ENCODE measurements at places on chromosomes 5 and 9. TPM values are rescaled to one million over a fixed set of nuclear protein-coding genes. Genes with fewer than 3 reads are reported as not detected.

GALNT10 gene
- total RNA-seq, result 20.6 TPM

ABCA1 gene
- total RNA-seq, result 34.1 TPM

OTULINL gene
- 36.3 TPM for total RNA-seq

PAIP1 gene
- total RNA-seq, result 135 TPM

FOXE1 gene
- 0.38 TPM for total RNA-seq

PCDHGA1 gene
- 1.1 TPM for total RNA-seq

PAIP2 gene
- 97.4 TPM for total RNA-seq

SLC45A2 gene
- 2.4 TPM for total RNA-seq

CLIC3 gene
- 0.64 TPM for total RNA-seq

CARD9 gene
- total RNA-seq, result 1.6 TPM

HAVCR2 gene
- 0.62 TPM for total RNA-seq

F2R gene
- total RNA-seq, result 28.7 TPM

CARD6 gene
- 0.74 TPM for total RNA-seq

DNA sequence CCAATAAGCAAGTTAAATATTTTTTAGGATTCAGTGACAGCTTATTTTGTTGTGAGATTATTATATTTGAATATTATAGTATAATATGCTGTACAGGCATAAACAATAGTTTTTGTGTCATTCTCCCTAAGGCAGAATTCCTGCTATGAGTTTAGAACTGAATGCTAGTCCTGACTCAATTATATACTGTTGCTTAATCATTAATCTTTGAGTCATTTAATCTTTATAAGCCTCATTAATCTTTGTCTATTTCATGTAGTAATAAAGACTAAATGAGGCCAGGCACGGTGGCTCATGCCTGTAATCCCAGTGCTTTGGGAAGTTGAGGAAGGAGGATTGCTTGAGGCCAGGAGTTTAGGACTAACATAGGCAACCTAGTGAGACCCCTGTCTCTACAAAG lies 3.6 kb upstream of the DCP2 start:
- no peak for DNase-seq

DNA sequence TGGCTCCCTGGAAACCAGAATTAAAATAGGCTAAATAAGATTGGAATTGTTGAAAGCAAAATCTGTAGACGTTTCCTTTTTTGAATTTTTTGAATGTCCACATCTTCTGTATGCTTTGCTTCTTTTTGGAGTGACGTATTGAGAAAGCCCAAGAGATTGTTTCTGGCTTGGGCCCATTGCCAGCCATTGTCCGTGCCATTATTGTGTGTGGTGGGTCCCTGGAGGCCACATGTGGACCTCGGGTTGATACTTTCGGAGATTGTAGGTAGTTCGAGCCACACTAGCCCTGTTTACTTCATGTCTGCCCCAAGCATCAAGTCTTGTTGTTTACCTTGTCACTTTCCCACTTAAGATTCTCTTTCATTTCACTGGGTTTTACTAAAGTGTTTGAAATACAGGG lies 106.0 kb downstream of the PALM2AKAP2 start:
- no peak for DNase-seq

DNA sequence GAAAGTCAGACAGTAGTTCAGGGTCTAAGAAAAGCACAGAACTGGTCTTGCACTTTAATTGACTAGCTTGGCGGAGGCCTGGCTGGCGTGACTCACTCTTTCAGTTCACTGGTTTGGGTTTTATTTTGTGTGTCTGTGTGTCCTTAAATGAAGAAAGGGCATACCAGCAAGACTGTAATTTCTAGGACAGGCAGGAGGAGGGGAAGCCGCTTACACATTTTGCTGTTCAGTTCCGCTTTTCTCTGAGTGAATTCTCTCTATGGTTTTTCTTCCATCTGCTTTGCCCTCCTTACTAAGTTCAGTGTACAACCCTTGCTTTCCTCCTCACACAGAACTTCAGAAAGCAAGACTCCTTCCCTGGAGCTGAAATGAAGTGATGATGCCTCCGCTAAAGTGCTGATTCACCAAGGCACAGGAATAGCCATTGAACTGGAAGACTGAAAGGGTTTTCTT lies 150.8 kb downstream of the MEF2C start:
- no peak for DNase-seq

GRCh38 chr5:76165711-76166374 lies 82.7 kb downstream of the SV2C start:
- DNase-seq, result no peak

GRCh38 chr5:143229426-143229895 lies 174.0 kb downstream of the NR3C1 start:
- no peak for DNase-seq

GRCh38 chr5:73412597-73412988 lies 36.0 kb downstream of the FOXD1 start:
- DNase-seq, result no peak

- DNase-seq, result no peak
These were observed 289.3 kb downstream of the ASTN2 start for GRCh38 chr9:117125531-117125930.

DNA sequence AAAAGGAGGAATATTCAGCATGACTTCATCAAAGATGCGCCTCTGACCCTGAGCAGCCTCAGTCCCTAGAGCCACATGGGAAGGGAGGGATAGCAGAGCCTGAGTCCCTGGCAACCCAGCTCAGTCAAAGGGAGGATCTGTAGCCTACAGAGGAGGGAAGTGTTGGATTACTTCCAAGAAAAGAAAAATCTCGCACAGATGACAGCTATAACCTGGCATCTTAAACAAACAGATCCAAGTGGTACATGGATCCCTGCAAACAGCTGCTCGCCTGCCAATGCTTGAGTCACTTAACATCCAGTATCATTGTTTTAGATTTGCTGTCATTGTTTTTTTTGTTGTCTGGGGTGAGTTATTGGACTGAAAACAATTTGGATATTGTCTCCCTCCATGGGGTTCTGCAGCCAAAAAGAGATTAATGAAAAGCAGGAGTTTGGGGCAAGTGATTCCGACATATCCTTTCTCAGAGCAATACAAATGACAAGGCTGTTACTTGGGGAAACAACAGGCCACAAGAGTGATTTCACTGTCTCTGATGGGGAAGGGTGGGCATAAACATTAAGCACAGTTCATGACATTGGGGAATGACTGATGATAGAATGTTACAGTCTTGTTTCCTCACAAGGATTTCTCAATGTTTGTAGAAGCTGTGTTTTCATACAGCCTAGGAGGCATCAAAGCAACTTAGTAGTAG lies 153.5 kb upstream of the KIF2A start:
- DNase-seq, result no peak

- no peak for DNase-seq
These were observed 296.6 kb upstream of the MPDZ start for GRCh38 chr9:13576101-13576500.

- no peak for DNase-seq
These were observed 75.1 kb downstream of the GABRB2 start for GRCh38 chr5:161471211-161471950.

GRCh38 chr9:35611230-35611797 lies 6.3 kb downstream of the TESK1 start:
- DNase-seq, result no peak

GRCh38 chr5:68015381-68016302 lies 199.9 kb upstream of the PIK3R1 start:
- no peak for DNase-seq

DNA sequence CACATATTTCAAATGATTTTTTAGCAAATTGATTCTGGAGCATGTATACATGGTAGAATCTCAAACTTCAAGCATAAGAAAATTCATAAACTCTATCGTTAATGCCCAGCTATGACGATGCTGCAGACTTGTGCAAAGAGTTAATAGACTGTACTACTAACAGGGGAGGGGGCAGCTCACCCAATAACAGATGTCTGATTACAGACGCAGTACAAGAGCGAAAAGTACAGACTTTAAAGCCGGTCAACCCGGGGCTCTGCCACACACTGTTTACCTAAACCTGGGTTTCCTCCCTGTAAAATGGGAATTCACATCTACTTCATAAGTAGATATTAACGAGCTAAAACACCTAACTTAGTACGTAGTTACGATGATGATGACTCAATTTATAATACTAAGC lies 651 bp downstream of the TRIM23 start:
- DNase-seq, result no peak

- no peak for DNase-seq
These were observed 42.2 kb downstream of the FGD3 start for GRCh38 chr9:92989561-92989960.

GRCh38 chr5:167008705-167009104 lies 1282.7 kb upstream of the WWC1 start:
- DNase-seq, result no peak

DNA sequence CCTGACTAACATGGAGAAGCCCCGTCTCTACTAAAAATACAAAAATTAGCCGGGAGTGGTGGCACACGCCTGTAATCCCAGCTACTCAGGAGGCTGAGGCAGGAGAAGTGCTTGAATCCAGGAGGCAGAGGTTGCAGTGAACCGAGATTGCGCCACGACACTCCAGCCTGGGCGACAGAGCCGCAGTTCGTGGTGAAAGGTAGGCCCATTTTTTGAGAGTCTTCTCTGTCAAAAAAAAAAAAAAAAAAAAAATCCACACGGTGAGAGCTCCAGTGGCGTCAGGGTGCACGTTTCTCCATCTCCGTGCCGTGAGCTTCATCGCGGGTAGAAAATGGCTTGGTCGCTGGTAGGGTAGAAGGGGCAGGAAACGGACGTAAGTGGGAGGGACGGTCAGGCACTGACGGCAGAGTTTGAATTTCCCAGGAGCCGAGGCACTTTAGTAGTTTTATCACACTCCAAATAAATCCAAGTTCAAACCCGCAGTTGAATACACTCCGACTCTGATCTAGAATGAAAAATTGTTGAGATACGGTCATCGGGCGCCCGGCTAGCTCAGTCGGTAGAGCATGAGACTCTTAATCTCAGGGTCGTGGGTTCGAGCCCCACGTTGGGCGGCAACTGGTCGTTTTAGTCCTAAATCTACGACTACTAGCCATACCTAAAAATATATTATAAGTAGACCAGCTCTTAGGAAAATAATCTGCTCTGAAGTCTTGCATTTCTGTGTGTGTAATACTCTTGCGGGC lies 2.4 kb upstream of the TRIM7 start:
- no peak for DNase-seq

- no peak for DNase-seq
These were observed 152.4 kb downstream of the ALDH1A1 start for GRCh38 chr9:72800328-72800994.

Data from progenitor cell of endocrine pancreas (in vitro differentiated cells).